Activated T-helper 1 cell treated with Interleukin-2 at 50 U/mL for 16 hours (primary cell): ENCODE measurements at places on chromosomes 13 and 19.
A peak's percentile ranks its signal among the peaks of the same experiment; 100 is the strongest.

DNA sequence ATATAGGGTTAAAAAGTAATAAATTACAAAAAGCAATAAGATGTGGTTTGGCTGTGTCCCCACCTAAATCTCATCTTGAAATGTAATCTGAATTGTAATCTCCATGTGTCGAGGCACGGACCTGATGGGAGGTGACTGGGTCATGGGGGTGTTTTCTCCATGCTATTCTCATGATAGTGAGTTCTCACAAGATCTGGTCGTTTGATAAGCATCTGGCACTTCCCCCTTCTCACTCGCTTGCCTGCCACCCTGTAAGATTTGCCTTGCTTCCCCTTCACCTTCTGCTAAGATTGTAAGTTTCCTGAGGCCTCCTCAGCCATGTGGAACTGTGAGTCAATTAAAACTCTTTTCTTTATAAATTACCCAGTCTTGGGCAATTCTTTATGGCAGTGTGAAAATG lies 577.4 kb downstream of the TBC1D4 start:
- no peak for DNase-seq

- DNase-seq, result no peak
These were observed 9.9 kb downstream of the ZNF114 start for GRCh38 chr19:48279747-48280146.

DNA sequence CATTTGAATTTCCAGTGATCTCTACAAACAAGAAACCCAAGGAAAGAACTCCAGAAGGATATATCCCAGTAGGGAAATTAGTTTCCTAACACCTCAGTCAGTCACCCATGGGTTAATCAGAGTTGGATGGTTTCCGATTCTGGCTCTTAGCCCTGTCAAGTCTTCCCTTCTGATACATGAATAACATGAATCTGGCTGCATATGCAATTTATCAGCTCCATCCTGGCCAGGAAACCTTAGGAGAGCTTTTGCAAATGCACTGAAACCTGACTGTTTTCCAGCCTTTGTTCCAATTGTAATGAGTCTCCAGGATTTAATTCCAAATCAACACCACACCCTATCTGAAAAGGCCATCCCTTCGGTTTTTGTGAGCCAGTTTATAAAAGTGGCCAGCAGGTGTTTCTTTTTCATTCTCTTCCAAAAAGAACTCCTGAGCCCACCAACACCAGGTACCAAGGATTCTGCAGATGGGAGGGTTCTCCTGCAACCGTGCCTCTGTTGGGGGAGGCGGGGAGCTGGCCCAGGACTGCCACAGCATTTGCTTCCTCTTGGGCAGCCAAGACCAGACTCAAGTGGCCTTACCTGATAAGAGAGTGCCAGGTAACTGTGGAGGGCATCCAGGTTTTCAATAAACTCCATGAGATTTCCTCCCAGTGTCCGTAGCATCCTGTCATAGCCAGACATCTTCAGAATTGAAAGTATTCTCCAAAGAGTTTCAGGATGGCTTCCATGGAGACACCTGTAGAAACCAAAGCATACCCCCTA lies 77.5 kb downstream of the C13orf42 start:
- DNase-seq, result no peak

DNA sequence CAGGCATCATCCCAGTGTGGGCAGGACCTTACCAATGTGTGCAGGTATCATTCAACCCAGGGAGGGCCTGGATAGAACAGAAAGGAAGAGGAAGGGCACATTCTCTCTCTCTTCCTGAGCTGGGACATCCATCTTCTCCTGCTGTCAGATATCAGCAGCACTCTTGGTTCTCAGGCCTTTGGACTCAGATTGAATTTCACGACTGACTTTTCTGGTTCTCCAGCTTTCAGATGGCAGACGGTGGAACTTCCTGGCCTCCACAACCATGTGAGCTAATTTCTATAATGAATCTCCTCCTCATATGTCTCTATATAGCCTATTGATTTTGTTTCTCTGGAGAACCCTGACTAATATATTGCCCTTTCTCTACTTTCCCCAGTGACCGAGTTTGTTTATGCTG lies 77.3 kb downstream of the OLFM4 start:
- DNase-seq, result no peak

- DNase-seq, result no peak
These were observed 927 bp downstream of the CHAMP1 start for GRCh38 chr13:114315074-114315785.

DNA sequence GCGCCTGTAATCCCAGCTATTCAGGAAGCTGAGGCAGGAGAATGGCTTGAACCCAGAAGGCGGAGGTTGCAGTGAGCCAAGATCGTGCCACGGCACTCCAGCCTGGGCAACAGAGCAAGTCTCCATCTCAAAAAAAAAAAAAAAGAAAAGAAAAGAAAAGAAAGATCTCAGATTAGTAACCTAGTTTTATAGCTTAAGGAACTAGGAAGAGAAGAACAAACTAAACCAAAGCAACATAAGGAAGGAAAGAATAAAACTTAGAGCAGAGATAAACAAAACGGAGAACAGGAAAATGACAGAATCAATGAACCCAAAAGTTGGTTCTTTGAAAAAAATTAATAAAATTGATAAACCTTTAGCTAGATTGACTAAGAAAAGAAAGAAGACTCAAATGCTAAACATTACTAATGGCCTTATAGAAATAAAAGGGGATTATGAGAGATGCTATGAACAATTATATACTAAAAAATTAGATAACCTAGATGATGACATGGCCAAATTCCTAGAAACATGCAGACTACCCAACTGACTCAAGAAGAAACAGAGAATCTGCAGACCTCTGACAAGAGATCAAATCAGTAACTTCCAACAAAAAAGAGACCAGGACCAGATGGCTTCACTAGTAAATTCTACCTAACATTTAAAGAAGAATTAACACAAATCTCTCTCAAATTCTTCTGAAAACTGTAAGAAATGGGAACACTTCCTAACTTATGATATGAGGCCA lies 68.2 kb downstream of the CDADC1 start:
- no peak for DNase-seq

DNA sequence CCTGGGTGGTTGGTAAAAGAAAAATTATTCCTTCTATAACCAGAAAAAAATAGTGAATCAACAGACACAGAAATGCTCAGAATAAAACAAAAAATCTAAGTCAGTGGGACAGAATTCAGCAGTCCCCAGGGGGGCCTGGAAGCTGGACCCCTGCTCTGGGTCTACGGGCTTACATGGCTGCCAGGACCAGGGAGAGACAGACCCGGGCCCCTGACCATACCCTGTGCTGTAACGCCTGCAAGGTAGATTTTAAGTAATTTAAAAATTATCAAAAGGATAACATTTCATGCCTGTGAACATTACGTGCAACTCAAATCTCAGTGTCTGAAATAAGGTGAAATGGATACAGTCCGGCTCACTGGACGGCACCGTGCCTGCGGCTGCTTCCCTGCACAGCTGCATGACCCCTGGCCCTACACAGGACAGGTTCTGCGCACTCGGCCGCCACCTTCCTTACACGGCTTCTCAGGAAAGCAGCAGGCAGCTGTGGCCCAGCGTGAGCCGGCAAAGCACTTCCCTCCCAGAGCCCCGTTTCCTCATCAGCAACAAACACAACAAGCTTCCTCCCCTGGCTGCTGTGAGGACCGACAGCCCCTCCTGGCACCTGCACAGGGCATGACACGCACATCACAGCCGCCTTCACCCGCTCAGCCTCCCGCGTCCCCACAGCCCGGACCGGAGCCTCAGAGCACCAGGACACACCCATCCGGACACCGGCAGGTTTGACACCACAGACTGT lies 22.2 kb downstream of the RASA3 start:
- peak; percentile 73 for DNase-seq

DNA sequence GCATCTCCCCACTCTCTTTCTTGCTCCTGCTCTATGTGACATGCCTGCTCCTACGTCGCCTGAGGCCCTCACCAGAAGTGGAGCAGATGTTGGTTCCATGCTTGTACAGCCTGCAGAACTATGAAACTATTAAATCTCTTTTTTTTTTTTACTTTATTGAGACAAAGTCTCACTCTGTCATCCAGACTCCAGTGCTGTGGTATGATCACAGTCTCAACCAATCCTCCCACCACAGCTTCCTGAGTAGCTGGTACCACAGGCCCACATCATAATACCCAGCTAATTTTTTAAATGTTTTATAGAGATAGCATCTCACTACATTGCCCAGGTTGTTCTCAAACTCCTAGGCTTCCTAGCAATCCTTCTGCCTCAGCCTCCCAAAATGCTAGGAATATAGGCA lies 1067.7 kb downstream of the PCDH9 start:
- no peak for DNase-seq

DNA sequence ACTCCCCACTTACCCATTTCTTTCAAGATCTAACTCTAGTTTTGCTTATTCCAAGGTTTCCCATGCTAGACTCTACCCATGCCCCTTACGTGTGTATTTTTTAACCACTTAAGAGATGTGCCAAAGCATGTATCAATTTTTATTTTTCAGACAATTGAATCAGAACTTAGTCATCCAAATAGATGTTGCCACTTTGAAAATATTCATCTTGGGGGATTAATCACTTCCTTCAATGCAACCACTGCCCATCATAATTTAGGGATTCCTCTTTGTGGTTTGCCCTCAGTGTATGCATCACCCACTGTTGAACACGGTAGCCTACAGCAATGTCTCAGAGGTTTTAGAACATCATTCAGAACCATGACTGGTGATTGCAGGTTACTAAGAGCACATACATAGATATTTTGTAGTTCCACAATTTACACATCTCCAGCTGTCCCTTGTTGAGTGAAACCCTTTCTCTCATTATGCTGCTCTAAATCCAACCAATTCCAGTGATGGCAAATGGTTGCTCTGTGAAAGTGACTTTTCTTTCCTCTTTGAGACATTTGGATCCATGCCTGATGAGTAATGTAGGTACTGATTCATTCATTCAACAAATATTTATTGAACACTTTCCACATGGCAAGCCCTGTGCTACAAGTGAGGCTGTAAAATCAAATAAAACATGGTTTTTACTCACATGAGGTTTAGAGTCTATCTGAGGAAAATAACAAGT lies 60.6 kb upstream of the SERP2 start:
- DNase-seq, result no peak

GRCh38 chr19:12095111-12095790 lies 30.7 kb downstream of the ZNF844 start:
- no peak for DNase-seq

DNA sequence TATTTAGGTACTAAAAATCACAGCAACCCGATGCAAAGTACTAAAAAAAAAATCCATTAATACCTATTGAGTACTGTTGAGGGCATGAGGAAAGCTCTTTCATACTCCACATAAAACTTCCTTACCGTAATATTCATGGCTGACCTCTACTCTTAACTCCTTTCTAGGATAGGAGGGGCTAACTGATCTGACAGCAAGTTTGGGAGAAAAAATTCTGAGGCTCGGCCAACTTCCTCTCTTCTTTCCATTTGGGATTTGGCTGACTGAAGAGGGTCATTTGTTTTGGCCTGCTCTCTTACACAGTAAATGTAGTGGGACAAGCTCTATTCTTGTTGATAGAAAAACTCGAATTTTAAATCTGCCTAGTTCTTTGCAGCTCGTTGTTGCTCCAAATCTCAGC lies 9.4 kb upstream of the USPL1 start:
- DNase-seq, result no peak

DNA sequence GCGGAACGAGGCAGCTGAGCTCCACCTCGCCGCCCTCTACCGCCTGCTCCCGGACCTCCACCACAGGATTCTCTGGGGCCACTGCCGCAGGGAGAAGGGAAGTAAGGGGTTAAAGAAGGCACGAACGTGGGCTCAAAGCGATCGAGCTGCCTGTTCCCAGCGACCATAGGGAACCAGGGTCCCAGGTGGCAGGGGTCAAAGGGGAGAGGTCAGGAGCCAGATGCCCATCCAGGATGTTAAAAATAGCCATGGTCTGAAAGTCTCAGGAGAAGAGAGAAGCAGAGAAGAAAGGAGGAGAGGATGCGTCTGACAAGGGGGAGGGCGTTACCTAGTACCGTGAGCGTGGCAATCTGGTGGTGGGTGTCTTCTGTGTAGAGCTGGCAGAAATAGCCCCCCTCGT lies 7.4 kb upstream of the ZNF428 start:
- DNase-seq, result no peak

GRCh38 chr13:64758521-64759244 lies 2471.5 kb downstream of the PCDH9 start:
- DNase-seq, result no peak

DNA sequence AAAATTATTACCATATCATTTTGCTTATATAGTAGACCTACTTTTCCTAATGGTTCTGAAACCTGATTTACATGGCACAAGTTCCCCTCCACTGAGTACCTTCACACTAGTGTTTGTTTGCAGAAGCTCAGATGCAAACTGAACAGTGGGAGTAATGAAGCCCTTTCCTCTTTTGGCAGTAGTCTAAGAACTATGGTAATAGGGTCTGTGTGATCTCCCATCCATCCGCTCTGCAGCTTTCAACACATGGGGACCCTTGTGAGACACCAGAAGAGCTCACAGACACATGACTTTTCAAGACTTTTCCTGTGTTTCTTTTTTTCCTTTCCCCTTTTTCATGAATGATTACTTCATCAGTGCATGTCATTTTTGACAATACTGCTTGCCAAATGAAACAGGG lies 336.0 kb downstream of the ATP8A2 start:
- DNase-seq, result no peak

- DNase-seq, result peak; percentile 13
These were observed at the start of gene KCNK6 for GRCh38 chr19:38319421-38320258. KCNK6 (plus strand) TSS chr19:38319845; CDS start chr19:38319951, 106 bp downstream.

GRCh38 chr13:59061621-59062020 lies 1102.1 kb downstream of the DIAPH3 start:
- DNase-seq, result no peak
